ENCODE measurements at places on chromosomes 16 and 17.

DNA sequence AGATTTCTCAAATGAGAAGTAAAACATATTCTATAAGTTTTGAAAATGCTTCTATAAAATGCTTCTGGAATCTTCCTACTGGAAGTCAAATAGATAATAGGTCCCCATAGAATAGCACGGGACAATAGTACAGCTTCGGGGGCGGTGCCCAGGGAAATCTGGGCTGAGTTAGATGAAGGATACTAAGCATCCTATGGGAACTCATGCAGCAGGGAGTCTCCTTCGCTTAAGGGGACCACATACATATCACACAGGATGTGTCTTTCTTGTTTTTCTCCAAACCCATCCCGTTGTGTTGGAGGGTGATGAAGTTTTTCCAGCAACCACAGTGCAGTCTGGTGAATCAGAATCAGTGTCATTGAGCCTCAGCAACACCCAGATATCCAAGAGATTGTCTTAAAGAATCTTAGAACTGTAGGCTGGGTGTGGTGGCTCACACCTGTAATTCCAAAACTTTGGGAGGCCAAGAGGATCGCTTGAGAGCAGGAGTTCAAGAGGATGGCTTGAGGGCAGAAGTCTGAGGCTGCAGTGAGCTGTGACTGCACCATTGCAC lies 84.2 kb downstream of the PITPNC1 start:
- no peak for DNase-seq

GRCh38 chr17:43030137-43030767 lies 5.2 kb downstream of the RND2 start:
- DNase-seq, result no peak

GRCh38 chr17:64984851-64985521 lies 65.7 kb upstream of the LRRC37A3 start:
- DNase-seq, result no peak

DNA sequence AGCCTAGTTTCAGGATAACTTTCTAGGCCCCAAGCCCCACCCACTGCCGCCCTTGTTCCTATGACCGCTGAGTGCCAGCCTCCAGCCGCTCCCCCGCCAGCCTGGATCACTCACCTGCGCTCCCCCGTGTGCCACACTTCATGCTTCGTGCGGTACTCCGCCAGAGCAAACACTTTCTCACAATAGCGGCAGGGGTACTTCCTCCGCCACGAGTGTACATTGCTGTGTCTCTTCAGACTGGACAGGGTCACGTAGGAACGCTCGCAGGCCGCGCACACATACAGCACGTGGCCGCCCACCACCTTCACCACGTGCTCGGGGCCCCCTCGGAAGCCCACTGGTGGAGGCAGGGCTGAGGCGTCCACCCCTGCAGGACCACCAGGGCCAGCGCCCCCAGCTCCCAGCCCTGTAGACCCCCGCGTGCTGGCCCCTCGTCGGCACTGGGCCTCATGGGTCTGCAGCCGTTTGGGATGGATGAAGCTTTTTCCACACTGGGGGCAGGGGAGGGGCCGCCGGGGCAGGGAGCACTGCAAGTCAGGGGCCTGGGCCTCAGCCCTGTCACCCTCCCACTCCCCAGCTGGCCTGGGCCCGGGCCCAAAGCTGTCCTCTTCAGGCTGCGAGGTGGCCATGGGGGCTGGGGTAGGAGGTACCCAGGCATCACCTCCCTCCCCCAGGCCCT lies 13.7 kb downstream of the ZBTB4 start:
- DNase-seq, result no peak

GRCh38 chr16:84532291-84532724 lies 27.8 kb upstream of the MEAK7 start:
- no peak for DNase-seq

DNA sequence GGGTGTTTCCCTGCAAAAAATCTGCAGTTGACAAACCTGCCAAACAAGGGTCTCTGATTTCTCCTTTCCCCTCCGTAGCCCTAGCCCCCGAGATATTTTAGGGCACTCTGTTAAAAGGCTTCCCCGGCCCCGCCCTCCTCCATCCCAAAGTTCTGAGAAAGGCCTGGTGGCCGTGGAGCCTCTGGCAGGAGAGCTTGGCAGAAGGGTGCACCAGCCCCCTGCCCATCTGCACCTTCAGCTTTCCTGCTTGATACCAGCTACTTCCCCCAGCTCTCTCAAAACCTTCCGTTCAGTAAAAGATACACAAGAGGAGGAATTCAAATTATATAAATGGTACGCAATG lies 711 bp upstream of the CANT1 start:
- no peak for DNase-seq

DNA sequence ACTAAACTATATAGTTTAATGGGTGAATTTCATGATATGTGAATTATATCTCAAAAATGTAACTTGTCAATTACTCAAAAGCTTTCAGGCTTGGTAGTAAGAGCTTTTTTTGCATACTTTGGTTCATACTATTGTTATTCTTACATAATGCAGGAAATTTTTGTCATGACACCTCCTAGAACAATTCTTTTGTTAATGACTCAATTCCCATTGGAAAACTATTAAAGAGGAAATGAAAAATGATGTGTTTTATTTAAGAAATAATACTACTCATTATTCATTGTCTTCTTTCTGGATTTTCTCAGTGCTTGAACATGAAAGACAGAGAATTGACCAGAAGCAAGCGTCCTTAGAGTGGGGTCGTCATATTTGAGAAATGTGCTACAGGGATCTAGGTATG lies 196.4 kb upstream of the KCNJ16 start:
- DNase-seq, result no peak

DNA sequence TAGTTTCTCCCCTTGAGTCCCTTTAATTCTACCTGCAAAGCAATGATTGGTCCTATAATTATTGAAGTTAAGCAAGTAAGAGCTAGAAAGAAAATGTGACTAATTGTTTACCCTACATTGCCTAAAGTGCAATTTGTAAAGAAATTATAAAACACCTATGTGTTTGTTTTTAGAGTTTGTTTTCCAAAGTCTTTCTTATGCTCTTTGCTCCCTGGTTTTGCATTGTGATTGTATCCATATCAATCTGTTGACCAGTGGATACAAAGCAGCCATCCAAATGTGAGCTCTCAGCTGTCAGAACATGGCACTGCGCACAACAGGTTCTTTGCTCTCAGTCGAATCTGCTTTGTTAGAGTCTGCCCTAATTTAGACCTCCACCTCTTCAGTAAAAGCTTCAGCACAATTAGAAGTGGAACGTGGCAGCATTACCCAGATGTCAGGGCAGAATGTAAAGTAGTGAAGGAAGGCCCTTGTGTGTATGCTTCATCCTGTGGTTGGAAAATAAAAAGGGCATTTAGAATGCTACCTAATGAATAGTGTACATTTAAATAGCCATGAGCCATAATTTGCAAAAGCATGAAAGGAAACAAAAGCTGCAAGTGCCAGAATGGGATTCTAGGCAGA lies 70.5 kb downstream of the AATF start:
- no peak for DNase-seq

DNA sequence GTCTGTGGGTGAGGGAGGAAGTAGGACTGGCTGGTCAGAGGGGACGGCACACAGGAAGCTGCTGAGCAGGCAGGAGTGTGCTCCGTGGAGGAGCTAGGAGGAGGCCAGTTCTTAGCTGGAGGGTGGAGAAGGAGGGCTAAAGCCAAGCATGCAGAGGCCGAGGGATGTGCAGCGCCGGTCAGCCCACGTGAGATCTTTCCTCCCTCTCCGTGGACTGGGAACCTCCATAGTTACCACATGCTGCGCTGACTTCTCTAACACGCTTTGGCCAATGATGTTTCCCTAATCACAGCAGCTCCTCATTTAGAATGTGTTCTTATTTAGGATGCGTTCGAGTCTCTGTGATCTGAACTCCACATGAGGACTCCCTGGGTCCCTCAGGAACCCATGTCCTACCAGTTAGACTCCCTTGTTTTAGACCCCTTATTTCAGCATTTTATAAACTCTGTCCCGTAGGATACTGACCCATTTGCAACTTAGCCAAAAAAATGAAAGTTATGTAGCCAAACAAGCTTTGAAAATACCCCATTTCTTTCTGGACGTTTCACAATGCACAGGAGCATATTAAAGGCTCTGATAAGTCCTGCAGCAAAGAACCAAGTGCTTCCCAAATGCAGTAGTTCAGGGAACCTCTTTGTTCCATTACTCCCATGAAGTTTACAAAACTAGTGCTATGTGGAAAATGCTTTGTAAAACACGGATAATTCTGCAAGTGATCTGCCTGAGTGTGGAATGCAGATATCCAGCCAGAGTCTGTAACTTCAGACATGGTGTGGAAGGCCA lies 51.4 kb downstream of the IRF8 start:
- DNase-seq, result no peak

DNA sequence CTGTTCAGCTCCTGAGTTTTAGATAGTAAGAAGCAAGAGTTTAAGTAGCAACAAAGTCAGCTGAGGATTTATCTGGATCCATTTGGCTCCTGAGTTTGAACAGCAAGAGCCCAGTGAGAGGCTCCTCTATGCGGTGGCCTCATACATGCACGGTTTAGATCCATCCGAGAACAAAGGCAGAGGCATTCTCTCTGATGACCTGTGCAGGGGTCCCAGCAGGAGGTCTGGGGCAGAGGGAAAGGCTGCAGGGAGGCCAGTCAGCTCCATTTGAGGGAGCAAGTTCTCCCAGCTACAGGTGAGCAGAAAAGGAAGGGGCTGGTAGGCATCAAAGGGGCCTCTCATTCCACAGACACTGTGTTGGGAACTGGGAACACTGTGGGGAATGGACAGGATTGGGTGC lies 16.5 kb downstream of the PITPNM3 start:
- DNase-seq, result no peak

GRCh38 chr16:66701516-66701915 lies 5.0 kb upstream of the CMTM4 start:
- no peak for DNase-seq

- DNase-seq, result no peak
Measured at GRCh38 chr17:58335779-58336455, 7.3 kb upstream of the TSPOAP1 start.

- DNase-seq, result no peak
Measured at GRCh38 chr16:30585022-30585399, 486 bp downstream of the ZNF785 start.

DNA sequence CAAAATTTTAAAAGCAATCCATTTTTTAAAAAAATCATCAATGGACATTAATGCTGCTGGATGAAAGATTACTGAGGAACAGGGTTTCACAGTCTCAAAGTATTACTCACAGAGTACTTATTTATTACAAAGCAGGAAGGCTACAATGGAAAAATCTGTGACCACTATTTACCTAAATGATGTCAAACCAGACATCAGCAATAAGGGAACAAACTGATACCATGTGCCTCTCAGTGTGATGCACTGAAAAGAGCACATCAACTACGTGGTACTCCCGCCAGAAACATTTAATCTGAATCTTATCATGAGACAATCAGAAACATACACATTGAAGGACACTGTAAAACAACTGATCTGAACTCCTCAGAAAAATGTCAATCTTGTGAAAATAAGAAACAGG lies 124.2 kb downstream of the PARN start:
- DNase-seq, result no peak

- DNase-seq, result no peak
Measured at GRCh38 chr16:88392111-88392510, 9.4 kb downstream of the ZNF469 start.

- no peak for DNase-seq
Measured at GRCh38 chr16:4537376-4538343, 913 bp downstream of the CDIP1 start.

DNA sequence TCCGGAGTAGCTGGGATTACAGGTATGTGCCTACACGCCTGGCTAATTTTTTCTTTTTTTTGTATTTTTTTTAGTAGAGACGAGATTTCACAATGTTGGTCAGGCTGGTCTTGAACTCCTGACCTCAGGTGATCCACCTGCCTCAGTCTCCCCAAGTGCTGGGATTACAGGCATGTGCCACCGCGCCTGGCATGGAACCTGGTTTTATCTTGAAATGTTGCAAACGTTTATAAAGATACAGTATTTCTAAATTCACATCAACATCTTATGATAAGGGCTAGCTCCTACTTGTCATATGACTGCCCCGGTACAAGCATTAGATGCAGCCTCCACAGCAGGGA lies 1.5 kb upstream of the IST1 start:
- no peak for DNase-seq

GRCh38 chr17:4389079-4389478 lies 22.6 kb upstream of the UBE2G1 start:
- no peak for DNase-seq

DNA sequence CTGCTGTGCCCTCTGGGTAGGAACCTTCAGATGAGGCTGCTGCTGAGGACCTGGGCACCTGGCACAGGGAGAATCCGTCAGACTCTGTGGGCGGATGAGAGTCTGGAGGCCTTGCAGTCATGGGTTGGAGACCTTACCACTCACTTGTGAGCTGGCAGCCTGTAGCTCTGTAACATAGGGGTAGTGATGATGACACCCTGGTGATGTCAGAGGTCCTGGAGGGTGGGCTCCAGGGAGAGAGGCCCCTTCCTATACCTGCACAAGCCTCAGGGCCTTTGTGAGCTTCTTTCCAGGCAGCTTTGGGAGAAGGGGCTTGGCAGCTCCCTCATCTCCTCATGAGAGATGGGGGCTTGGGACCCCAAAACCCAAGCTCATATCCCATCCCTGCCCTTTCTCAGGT lies 1.6 kb downstream of the MIEF2 start:
- no peak for DNase-seq

DNA sequence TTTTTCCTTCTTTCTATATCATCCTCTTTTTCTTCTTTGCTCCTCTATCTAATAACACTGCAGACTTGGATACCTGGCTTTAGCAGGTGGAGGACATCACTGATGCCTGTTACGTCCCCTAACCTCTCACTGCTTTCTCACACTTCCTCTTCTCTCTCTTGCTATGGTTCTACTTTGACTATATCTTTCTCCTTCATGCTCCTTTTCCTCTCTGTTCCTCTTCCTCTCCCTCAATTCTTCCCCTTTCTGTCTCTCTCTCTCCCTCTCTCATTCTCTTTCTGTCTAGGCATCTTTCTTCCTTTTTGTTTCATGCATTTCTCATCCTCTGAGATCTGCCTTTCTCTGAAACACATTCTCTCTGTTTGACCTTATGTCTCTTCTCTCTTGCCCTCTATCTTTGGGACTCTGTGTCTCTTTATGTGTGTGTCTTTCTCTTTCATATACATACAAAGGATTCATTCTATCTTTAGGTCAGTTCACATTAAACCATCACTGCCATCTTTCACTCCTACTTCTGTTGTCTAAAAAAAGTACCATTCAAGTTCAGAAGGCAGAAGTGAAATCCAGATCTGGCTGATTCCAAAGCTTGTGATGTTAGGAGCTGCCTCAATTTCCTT lies 353.7 kb downstream of the SHISA9 start:
- no peak for DNase-seq

GRCh38 chr17:28634206-28634865 lies 10.6 kb downstream of the BLTP2 start:
- DNase-seq, result no peak

All from memory B cell (primary cell).